ENCODE measurements at places on chromosomes 13 and 19.

GRCh38 chr19:51751655-51752054 is at the start of gene FPR1:
TSS of gene FPR1 (minus strand) at chr19:51751878. CDS start at chr19:51746994, 4,884 bp downstream.
- DNase-seq, result no peak

DNA sequence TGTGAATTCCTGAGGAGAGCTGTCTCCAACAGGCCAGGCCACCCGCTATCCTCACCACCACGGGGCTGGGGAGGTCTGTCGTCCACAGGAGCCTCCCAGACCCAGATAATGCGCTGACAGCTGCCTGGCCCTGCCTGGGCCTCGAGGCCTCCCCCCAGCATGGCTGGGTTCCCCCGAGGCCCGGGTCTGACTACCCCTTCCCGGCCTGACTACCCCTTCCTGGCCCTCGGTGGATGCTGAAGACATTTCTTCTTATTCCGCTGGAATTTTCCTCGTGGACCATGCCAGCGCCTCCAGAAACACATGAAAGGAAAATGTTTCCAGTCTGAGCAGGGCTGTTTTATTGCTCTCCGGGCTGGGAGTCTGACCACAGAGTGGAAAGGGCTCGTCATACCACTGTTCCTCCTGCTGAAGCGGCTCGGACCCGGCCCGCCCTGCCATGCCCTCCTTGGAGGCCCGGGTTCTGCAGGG is 16.8 kb upstream of the COMP start:
- no peak for DNase-seq

DNA sequence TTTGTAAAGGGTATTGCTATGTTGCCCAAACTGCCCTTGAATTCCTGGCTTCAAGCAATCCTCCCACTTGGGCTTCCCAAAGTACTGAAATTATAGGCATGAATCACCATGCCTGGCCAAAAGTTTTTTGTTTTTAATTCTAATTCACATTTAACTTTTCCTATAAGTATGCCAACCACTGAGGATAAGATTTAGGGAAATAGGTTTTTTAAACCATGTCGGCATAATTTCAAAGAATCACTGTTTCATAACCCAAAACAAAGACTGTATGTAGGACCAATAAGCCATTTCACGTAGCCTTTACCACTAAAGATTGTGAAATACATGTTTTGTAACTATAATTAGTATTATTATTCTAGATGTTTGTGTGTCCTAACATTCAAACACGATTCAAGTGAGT is 8.2 kb downstream of the ZDHHC20 start:
- DNase-seq, result no peak

- DNase-seq, result no peak
These were observed 39.5 kb downstream of the PAN3 start for GRCh38 chr13:28177877-28178276.

DNA sequence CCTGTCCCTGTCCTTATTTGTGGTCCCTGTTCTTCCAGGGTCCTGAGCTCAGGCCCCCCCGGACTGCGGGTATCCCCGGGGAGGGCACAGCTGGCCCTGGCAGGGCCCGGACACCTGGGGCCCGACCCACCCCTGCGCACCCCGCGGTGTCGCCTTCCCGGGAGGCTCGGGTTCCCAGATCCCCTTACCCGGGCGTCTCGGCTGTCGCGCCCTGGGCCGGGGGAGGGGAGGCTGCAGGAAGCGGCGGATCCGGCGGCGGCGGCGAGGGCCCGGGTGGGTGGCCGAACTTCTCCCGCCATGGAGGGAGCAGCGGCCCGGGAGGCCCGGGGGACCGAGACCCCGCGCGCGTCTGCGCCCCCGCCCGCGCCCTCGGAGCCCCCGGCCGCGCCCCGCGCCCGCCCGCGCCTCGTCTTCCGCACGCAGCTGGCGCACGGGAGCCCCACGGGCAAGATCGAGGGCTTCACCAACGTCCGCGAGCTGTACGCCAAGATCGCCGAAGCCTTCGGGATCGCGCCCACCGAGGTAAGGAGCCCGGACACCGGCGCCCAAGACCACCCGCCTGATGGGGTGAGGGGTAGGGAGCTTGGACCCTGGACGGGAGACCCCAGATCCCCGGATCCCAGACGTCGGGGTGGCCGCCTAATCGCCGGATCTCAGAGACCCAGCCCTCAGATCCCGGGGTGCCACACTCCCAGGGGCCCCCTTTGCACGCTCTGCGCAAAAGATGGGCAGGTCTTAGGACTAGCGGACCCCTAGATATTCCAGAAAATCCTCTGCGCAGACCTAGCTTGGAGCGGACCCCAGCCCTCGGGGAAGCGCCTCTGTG is at the start of gene GIPC3:
TSS of gene GIPC3 (plus strand) at position 178 of the 826 bp plus-strand sequence. CDS start at position 298, 120 bp downstream.
- no peak for DNase-seq

DNA sequence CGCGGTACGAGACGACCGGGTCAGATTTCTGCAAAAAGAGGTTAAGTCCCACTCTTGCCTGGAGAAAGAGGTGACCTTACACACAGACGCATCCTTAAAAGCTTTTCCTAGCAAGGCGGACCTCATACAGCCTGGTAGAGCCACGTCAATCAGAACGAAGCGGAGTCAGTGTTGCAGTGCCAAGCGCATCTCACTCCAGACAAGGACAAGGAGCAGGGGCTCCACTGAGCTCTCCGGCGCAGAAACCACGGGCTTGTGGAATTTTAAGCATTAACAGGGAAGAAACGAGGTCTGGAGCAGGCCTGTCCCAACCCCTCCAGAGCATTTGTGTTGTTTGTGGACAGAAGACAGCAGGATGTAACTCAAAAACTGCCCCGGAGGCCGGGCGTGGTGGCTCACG is 7.1 kb downstream of the EEF2 start:
- DNase-seq, result no peak

DNA sequence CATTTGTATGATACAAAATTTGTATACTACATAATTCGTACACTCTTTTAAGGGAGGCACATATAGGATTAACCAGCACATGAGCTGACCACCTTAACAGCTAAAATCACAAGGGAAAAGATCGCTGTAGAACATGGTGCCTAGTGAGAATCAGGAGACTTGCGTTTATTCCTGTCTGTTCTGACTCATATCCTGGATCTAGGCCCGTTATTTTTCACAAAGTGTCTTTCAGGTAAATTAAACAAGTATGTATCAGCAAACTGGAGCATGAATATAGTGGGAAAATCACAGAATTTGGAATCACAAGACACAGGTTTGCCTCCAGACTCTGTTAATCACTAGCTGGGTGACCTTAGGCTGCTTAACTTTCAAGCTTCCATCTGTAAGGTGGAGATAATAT is 47.5 kb upstream of the ESD start:
- DNase-seq, result no peak

- no peak for DNase-seq
These were observed 814 bp downstream of the S1PR2 start for GRCh38 chr19:10230173-10230860.

DNA sequence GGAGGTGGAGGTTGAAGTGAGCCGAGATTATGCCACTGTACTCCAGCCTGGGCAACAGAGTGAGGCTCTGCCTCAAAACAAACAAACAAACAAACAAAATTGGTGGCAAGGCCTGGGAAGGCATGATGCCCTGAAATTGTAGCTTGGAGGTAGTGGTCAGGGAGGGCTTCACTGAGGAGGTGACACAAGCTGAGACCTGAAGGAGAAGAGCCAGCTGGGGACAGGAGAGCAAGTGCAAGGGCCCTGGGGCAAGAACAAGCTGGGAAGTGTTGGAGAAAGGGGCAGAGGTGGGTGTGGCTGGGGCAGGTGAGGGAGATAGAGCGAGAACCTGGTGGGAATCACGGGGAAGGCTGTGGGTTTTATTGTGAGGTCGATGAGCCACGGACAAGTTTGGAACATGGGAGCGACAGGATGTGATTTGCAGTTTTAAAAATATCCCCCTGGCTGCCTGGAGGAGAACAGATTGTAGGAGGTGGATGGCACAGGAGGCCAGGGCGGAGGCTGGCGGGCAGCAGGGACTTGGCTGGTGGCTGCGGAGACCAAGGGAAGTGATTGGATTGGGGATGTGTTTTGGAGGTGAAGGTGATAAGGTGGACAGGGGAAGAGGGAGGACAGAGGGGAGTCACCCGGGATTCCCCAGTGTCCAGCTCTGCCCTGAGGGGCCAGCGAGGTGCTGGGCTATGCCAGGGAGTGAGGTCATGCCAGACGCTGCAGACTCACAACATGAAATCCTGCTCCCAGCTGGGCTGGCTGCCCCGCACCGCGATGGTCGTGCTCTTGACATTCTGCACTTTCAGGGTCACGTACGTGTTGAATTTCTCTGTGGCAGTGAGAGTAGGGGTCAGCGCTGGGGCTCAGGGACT is 14.0 kb downstream of the UNC13A start:
- DNase-seq, result no peak

GRCh38 chr13:27383104-27383921 is 41.1 kb upstream of the GTF3A start:
- DNase-seq, result no peak

DNA sequence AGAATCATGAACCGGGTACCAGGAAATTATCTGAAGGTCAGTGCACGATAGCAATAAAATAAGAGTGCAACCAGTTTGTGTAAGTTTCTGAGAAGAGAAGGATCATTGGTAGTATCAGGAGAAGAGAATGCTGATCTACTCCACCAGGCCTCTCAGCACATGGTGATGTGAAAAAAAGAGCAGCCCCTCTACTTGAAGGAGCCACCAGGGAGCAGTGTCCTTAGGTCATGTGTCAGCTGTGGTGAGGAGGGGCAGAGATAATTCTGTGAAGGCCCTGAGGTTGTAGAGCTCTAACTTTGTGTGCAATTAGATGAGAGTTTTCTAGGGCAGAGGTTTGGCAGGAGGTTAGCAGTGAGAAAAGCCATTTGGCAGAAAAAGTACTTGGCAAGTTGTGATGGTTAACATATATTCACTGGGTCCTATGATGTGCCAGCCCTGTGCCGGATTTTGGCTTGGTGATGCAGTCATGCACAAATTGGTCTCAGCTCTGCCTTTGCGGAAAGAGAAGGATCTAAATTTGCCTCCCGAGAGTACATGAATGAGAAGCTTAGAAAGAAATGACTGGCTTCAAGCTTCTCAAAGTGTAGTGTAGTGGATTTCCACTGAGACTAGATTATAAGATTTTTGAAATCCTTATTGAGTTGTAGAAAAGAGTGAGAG is 19.2 kb upstream of the ZC3H13 start:
- DNase-seq, result no peak

- DNase-seq, result no peak
These were observed 130.6 kb upstream of the SOX1 start for GRCh38 chr13:111936267-111936925.

- DNase-seq, result no peak
These were observed 21.0 kb upstream of the SPRY2 start for GRCh38 chr13:80361883-80362327.

GRCh38 chr19:41401483-41401882 is 3.9 kb downstream of the BCKDHA start:
- no peak for DNase-seq

GRCh38 chr13:23960566-23961156 is 63.4 kb upstream of the C1QTNF9B start:
- DNase-seq, result no peak

DNA sequence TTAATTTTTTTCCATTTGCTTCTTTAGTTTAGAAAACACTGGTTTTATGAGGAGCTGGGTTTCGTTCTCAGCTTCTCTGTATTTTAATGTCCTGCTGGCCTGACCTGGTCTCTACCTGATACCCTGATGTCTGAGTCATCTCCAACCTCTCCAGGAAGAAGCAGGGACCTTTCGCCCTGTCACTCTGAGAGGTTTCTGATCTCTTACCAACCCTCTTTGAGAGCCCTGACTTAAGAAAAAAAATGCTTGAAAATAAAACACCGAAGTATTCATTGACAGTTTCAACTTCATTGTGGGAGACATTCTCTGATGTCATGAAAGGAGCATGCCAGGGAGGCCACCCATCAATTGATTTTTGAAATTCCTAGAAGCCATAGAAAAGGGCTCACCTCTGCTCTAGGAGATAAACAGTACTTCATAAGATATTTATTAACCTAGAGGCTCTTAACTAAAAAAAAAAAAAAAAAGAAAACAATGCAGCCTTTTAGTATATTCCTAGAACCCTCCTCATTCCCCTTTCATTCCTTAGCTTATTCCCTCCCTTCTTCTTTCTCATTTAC is 234.8 kb downstream of the ENOX1 start:
- no peak for DNase-seq

DNA sequence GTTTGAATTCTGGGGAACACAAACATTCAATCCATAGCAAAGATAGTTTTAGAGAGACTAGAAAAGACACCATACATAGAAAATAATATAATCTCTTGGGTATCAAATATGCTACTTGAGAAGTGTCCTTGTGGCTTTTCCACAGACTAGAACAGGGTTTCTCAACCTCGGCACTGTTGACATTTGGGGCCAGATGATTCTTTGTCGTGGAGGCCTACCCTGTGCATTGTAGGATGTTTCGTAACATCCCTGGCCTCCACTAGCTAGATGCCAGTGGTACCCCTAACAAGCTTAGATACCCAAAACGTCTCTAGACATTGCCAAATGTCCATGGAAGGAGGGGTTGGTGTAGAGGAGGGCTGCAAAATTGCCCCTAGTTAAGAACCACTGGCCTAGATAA is 2.2 kb upstream of the ESD start:
- DNase-seq, result no peak

Data from NCI-H774 (cell line).